ENCODE measurements at places on chromosomes 5 and 9.

GRCh38 chr5:15807871-15808270, 307.9 kb downstream of the FBXL7 start:
- DNase-seq, result no peak

GRCh38 chr9:115733318-115734110, 420.1 kb upstream of the PAPPA start:
- no peak for DNase-seq

DNA sequence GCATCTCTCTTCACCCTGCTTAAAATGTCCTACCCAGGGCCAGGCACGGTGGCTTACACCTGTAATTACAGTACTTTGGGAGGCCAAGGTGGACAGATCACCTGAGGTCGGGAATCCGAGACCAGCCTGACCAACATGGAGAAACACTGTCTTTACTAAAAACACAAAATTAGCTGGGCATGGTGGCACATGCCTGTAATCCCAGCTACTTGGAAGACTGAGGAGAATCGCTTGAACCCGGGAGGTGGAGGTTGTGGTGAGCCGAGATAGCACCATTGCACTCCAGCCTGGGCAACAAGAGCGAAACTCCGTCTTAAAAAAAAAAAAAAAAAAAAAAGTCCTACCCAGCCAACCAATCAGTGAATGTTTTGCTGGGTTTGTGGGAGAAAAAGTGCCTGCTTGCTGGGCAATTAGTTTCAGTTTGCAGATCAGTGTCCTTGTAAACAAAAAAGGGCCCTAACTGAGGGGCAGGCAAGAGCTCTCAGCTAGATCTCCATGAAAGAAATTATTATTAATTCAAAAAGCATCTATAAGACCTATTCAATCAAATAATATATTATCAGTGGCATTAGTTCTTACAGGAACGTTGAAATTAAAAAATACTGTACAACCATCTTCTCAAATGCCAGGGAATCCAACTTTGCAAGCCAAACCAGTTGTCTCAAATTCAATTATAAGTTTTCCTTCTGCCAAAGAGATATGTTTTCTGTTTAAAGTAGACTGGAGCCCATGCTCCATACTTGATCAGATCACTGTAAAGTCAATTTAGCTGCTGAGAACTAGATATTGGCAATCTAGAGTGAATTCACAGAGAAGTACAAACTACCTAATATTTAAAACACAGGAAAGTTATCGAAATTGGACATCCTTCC, 3.9 kb downstream of the MEGF9 start:
- DNase-seq, result no peak

DNA sequence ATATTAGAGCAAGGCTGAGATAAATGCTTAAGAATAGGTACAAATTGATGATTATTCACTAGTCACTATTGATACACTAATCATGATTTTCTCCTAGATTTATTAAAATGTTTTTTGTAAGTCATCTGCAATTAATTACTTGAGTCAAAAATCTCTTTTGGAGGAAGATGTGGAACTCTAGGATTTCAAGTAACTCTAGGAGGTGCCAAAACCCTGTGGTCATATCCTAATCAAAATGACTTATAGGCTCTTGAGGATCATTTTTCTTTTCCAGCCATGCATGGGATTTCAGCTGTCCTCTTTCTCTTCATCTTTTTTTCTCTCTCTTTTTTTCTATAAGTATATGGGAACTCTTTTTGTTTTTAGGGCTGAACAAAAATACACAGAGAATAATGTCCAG, 141.8 kb upstream of the CD180 start:
- DNase-seq, result no peak

DNA sequence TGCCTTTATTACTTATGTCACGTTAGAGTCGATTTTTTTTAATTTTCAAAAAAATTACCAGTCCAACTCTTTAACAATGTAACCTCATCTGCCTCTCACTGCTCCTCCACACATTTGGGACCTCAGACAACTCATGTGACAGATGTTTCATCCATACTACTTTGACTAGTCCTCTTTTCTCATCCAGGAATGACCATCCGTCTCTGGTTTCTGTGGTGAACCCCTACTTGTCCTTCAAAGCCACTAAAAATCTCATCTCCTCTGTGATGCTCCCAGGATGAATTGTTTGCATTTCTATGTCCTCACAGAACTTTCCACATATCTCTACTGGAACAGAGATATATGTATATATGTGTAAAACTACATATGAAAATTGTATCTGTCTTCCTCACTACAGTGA, 149.8 kb upstream of the ZNF462 start:
- DNase-seq, result no peak
